ENCODE measurements at places on chromosomes 4 and X. TPM values are rescaled to one million over a fixed set of nuclear protein-coding genes. Genes with fewer than 3 reads are reported as not detected.

DNA sequence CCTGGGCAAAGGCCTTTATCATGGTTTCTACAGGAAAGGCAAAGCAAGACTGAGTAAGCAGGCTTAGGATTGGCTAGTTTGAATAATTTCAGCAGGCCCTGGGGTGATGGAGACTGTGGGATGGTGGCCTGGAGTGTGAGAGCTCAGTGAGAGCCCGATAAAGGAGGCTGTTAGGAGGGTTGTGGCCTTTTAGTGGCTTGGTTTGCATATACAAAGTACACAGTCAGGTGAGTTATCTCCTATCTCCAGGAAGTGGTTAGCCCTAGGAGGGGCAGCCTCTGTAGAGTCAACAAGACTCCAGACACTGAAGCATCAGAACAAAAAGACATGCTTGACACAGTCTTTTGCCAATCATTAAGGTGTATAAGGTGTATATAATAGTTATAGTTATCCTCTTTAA lies 157.2 kb downstream of the CFAP299 start:
- no peak for DNase-seq

- DNase-seq = no peak
These were observed 18.5 kb upstream of the TET2 start for GRCh38 chr4:105128208-105128607.

DNA sequence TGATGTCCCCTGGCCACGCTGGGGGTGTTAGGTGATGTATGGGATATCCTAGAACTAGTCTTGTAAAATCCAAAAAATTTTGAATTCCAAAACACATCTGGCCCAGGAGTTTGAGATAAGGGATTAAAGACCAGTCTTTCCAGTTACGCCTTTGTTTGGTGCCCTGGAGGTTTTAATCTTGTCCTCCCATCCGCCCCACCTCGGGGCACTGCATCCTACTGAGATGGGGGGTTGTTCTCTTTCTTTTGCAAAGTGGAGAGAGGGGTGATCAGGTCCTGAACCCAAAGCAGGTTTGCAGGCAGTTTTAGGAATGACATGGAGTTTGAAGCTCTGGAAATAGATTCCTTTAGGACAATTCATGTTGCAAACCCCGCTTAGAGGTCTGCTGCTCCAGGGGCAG lies 1.8 kb downstream of the SUV39H1 start:
- DNase-seq = no peak

GRCh38 chr4:185955826-185956543 lies 113.0 kb upstream of the TLR3 start:
- DNase-seq = no peak

GRCh38 chr4:63831590-63832155 lies 577.6 kb downstream of the TECRL start:
- DNase-seq = no peak

The PPP1R2C gene
- total RNA-seq = not detected
